NCI-H446 treated with DMSO at 0.1 percent for 48 hours (cell line): ENCODE measurements at places on chromosomes 13 and 19.
A peak's percentile ranks its signal among the peaks of the same experiment; 100 is the strongest.

GRCh38 chr13:83824560-83824959, 57.7 kb downstream of the SLITRK1 start:
- DNase-seq, result no peak

- no peak for DNase-seq
Observed at GRCh38 chr13:112347986-112348385, 28.2 kb upstream of the SPACA7 start.

DNA sequence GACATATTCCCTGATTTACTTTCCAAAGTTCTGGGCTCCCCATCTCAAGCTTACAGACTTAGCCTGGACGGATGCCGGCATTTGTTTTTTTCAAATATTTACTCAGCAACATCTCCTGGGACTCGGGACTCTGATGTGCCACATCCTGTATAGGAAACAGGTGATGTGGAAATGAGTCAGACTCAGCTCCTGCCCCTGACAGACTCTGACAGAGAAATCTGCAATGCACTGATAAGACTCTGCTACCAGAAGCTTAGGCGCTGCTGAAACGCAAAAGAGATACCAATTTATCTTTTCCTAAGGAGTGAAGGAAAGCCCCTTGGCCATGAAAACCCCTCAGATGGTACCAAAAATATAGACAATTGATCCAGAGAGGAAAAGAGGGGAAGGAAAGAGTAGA, 16.2 kb downstream of the LAIR2 start:
- DNase-seq, result no peak

DNA sequence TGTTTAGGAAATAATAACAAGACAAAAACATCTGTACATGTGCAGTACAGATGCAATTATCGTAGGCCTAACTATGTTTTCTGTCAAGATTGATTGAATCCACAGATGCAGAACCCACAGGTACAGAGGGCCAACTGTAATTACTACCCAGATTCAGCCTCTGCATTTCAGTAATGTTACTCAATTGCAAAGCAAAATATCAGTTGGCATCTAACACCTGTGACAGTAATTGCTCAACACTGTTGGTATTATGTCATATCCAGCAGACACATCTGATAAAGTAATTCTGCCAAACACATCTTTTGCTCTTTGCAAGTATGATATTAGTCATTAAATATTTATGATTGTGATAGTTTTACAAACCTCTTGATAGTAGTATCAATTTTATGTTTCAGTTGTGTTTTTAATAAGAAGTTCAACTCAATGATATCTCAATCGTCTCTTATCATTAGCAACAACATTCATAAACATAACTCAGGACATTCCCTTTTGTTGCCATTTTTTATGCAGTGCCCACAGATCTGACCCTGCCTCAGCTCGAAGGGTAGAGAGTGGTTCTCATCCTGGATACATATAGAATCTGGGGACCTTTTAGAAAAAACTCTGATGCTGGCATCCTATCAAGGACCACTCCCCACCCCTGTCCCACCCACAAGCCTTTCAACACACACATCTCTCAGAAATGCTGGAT, 104.7 kb downstream of the MYCBP2 start:
- DNase-seq, result no peak

GRCh38 chr19:16516381-16516780, 20.2 kb downstream of the C19orf44 start:
- no peak for DNase-seq

- peak; percentile 13 for DNase-seq
Observed at GRCh38 chr19:34430738-34431625, 2.8 kb downstream of the UBA2 start.

DNA sequence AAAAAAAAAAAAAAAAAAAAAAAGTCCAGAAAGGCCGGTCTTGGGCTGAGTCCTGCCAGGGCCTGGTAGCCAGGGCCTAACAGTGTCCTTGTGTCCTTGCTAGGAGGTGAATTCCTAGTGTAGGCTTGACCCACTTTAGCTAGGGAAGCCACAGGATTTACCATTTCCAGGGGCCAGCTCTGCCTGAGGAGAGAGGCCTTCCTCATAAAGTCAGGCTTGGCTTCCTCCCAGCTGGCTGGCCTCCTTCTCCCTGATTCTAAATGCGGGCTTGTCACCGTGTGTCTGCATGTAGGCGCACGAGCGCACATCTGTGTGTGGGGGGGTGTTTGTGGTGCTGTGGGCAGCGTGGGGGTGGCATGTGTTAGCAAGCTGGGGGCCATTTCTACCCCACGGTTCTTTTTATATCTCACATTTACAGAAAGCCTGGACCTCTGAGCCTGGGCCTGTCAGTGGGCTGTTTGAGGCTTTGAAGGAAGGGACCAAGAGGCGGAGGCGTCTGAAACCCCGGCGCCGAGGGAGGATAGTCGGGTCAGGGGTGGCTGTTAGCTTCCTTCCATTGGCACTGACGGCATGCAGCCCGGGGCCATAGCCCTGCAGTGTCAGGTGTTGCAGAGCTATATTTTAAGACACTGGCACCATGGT, 31.7 kb downstream of the IER2 start:
- DNase-seq, result no peak

GRCh38 chr19:17811681-17812080, 9.6 kb downstream of the INSL3 start:
- DNase-seq, result no peak
